Sciatic nerve (tissue), 2 donors: ENCODE measurements at places on chromosomes 1 and 21. TPM values are rescaled to one million over a fixed set of nuclear protein-coding genes. Genes with fewer than 3 reads are reported as not detected.
A peak's percentile ranks its signal among the peaks of the same experiment; 100 is the strongest.

DNA sequence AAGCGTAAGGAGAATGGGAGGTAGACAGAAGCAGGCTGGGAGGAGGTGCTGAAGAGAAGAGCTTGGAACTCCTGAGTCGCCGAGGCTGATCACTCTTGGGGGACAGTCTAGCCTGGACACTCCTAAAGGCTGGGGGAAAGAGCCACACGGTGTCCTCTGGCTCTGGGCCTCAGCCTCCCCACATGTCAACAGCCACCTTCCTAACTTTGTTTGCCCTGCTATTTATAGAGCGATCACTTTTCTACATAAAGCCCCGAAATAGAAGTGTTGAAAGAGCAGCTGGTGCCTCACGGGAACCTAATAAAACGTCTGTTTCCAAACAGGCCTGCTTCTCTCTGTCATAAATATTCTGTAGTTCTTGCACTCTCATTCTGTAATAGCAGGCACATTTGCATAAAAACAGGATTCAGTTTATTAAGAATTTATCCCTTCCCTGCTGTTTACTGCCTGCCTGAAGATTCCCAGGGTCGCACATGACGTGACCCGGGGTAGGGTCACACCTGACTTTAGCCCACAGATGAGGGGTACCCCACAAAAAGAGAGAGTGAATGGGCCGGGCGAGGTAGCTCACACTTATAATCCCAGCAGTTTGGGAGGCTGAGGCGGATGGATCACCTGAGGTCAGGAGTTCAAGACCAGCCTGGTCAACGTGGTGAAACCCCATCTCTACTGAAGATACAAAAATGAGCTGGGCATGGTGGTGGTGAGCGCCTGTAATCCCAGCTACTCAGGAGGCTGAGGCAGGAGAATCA, 212.5 kb downstream of the TOMM20 start:
- DNase-seq, result peak; percentile 47

KPRP gene
- total RNA-seq, result not detected

LCA5L gene
- 2.2 TPM for total RNA-seq

GRCh38 chr1:223674119-223674890, 8.8 kb upstream of the CAPN8 start:
- DNase-seq, result no peak

GRCh38 chr1:104991702-104992101, 1242.0 kb downstream of the AMY1C start:
- no peak for DNase-seq

GRCh38 chr1:28602536-28603439, 10.7 kb downstream of the RAB42 start:
- peak; percentile 78 for DNase-seq

CRYBG2 gene
- total RNA-seq, result not detected

GRCh38 chr1:11842154-11843041, 5.2 kb downstream of the NPPA start:
- no peak for DNase-seq

PKLR gene
- total RNA-seq, result not detected

GRCh38 chr1:29505532-29506220, 269.4 kb downstream of the PTPRU start:
- peak; percentile 32 for DNase-seq

PTP4A2 gene
- total RNA-seq, result 256 TPM

SLC35D1 gene
- total RNA-seq, result 8.4 TPM

- DNase-seq, result peak; percentile 64
Observed at GRCh38 chr1:21539933-21540332, 30.7 kb downstream of the ALPL start.

- no peak for DNase-seq
Observed at GRCh38 chr1:115753830-115754229, 14.7 kb downstream of the CASQ2 start.

- no peak for DNase-seq
Observed at GRCh38 chr1:97139512-97139911, 417.9 kb downstream of the PTBP2 start.

- DNase-seq, result no peak
Observed at GRCh38 chr1:12530462-12531178, 87.4 kb downstream of the DHRS3 start.

NUF2 gene
- total RNA-seq, result 0.49 TPM

CFHR2 gene
- total RNA-seq, result not detected

DMAP1 gene
- total RNA-seq, result 35.9 TPM

DNA sequence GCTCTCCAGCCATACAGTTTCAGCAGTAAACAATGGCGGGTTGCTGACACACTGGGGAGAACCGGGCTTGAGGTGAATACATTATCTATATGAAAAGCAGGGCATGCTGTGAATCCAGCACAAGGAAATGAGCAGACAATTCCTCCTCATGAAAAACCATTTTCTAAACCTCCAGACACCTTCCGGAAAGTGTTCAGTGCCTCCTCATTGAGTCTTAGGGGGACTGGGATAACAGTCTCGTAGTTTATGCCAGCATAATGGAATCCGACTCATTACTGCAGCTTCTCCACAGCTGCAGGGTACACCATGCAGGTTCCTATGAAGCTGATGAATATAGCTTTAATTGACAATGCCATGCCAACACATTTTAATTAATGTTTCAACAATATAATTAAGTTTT, 284.1 kb downstream of the BACH1 start:
- no peak for DNase-seq
